Pulmonary artery endothelial cell (primary cell): ENCODE measurements at places on chromosomes 6 and 20.
A peak's percentile ranks its signal among the peaks of the same experiment; 100 is the strongest.

GRCh38 chr20:53611449-53611894, 17.8 kb upstream of the ZNF217 start:
- DNase-seq: peak; percentile 56

- no peak for DNase-seq
Measured at GRCh38 chr6:125480571-125480970, 178.8 kb upstream of the HDDC2 start.

DNA sequence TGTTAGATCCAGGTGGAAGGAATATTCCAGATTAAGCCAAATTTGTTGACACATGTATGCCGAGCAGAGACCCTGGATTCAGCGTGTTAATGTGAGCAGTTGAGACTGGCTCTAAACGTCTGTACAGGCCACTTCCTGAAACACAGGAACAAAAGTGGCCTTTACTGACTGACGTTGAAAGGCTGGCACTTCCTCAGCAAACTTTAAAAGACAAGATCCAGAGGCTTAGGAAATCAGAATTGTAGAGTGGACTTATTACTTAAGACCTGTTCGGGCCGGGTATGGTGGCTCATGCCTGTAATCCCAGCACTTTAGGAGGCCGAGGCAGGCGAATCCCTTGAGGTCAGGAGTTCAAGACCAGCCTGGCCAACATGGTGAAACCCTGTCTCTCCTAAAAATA, 125.7 kb upstream of the ARID1B start:
- no peak for DNase-seq

- no peak for DNase-seq
Measured at GRCh38 chr6:154506991-154507898, 3.2 kb downstream of the CNKSR3 start.

- no peak for DNase-seq
Measured at GRCh38 chr20:52847731-52848359, 124.3 kb upstream of the TSHZ2 start.

DNA sequence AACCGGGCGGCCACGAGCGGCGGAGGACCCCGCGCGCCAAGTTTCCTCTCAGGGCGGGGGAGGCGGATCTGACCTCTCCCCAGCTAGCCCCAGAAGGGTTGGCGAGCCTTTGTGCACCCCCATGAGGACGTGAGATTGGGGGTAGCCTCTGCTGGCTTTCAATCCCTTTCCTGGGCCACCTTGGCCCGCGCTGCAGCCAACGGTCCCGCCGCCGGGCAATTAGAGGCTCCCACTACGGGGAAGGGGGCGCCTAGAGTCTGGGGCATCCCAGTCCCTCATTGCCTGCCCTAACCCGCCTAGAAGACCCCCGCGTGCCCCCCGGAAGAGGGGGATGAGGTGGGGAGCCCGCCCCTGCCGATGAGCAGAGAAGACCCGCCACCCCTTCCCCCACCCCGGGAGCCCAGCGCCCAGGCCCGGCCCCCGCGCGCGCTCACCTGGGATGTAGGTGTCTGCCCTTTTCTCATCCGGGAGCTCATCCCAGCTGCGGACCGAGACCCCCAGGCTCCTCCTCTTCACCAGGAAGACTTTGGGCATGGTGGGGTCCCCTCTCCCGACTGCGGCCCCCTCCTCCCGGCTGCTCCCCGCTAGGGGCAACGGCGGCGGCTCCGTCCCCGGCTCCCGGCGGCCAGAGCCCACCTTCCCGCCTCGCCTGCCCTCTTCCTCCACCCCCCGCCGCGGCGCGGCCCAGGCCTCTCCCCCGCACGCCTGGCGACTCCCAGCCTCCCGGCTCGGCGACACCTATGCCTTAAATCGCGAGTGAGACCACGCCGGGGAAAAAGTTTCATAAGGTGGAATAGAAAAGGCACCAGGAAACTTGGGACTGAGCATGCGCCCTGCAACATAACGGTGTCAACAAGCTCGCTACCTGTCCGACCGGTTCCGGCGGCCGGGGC, at the start of gene OVOL2:
OVOL2 (minus strand) TSS at position 816 of the 893 bp plus-strand sequence; CDS start at position 534, 282 bp downstream.
- no peak for DNase-seq

- peak; percentile 10 for DNase-seq
Measured at GRCh38 chr6:73798592-73798991, 102.6 kb downstream of the CD109 start.

DNA sequence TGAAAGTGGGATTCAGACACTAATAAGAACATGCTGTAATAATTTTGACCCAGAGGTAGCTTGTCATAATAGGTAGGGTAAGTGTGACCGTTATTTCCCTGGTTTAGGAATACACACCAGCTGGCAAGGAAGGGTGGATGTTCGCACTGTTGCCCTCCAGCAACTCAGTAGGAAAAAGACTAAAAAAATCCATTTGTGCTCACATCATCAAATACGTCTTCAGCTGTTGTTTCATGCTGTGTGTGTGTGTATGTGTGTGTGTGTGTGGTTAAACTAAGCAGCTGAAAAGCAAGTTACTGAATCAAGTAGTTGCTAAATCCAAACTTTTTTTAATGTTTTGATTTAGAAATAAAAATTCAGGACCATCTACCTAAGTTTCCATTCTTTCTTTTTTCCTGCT, 218.7 kb downstream of the TRDN start:
- no peak for DNase-seq
